ENCODE measurements at places on chromosomes 4 and X.

DNA sequence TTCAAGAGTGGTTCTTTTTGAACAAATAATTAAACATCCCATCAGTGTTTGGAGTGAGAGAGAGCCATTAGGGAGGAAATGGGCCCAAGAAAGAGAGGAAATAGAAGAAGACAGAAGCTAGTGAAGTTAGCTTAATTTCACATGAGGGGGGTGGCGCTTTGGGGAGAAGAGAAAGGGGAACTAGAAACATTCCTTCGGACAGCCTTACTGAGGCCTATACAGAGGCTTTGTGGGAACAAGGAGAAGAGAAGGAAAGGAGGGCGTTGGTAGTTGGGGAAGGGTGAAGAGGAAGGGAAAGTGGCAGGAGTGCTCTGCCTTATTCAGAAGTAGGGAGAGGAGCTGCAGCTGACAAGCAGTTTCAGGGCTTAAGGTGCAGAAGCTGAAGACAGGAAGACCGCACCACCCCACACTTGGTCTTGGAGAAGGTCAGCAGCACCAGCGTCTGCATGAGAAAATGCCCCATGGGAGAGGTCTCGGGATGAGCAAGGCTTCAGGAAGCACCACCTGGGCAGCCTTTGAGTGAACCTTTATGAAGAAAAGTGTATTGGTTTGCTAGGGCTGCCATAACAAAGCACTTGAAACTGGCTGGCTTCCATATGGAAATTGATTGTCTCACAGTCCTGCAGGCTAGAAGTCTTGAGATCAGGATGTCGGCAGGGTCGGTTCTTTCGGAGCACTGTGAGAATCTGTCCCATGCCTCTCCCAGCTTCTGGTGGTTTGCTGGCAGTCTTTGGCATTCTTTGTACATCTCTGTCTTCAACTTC, 85.1 kb downstream of the KIT start:
- no peak for DNase-seq

GRCh38 chr4:137705171-137705783, 173.0 kb upstream of the PCDH18 start:
- DNase-seq = no peak

GRCh38 chrX:132257116-132257515, 37.9 kb upstream of the RAP2C start:
- no peak for DNase-seq

GRCh38 chr4:101846550-101846949, 56.0 kb downstream of the BANK1 start:
- DNase-seq = no peak

DNA sequence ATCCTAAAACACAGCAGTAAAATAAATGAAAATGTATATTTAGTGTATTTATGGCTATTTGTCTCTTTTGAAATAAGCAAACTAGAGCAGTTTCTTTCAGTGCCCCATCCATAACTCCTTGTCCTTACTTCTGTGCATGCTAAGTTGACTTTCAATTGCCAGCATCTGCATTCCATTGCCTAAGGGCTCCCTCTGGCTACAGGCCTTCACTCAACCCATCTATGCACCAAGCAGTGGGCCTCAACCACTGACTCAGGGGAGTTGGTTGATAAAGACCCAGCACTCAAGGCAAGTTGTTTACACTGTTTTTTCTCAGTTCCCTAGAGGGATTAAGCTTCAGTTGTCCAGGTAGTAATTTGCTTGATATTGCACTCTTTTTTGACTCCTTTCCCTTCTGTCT, 265.7 kb downstream of the IQCM start:
- DNase-seq = no peak

GRCh38 chrX:13473442-13474163, 95.8 kb upstream of the EGFL6 start:
- peak; percentile 18 for DNase-seq

DNA sequence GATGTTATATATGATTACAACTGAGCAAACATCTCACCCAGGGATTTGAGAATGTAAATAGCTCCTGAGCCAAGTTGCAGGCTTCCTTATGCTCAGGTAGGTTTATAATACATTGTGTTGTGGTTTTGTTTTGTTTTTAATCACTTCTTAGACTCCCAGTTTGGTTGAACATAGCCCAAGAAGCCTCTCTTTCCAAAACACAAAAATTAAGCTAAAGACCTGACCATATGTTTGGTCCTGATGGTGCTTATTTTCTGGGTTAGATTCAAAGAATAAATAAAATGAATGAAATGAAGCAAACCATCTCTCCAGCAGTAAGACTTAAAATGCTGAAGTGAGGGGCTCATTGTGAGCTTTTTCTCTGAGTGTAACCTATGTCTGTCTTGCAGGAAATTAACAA, 93.5 kb downstream of the GRXCR1 start:
- DNase-seq = no peak

- DNase-seq = no peak
Observed at GRCh38 chr4:140185412-140186081, 31.6 kb upstream of the MAML3 start.

DNA sequence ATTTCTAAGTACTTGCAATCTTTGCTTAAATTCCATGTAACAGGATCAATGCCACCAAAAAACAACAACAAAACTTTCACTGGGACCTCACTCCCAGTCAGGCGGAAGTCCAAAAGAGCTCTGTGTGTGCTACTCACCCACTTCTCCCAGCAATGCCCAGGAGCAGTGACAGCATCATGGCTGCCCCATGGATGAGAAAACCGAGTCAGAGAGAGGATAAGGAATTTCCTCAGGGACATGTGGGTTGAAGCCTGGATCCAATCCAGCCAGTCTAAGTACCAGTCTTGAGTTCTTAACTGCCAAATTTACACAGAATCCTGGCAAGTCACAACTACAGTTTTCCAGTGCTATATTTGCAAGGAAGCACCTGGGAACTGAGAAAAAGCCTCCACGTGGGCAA, 64.5 kb downstream of the STX18 start:
- no peak for DNase-seq

DNA sequence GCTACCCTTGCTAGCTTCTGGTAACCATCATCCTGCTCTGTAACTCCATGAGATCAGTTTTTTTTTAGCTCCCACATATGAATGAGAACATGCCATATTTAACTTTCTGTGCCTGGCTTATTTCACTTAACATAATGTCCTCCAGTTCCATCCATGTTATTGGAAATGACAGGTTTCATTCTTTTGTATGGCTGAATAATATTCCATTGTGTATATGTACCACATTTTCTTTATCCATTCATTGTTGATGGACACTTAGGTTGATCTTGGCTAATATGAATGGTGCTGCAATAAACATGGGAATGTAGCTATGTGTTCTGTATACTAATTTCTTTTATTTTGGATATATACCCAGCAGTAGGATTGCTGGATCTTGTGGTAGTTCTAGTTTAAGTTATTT, 204.7 kb downstream of the BMPR1B start:
- DNase-seq = no peak

- DNase-seq = no peak
Observed at GRCh38 chr4:154838155-154838554, 57.1 kb downstream of the RBM46 start.

GRCh38 chrX:44280116-44280515, 63.4 kb downstream of the EFHC2 start:
- no peak for DNase-seq

GRCh38 chr4:34112573-34112972, 2131.7 kb downstream of the ARAP2 start:
- DNase-seq = no peak

DNA sequence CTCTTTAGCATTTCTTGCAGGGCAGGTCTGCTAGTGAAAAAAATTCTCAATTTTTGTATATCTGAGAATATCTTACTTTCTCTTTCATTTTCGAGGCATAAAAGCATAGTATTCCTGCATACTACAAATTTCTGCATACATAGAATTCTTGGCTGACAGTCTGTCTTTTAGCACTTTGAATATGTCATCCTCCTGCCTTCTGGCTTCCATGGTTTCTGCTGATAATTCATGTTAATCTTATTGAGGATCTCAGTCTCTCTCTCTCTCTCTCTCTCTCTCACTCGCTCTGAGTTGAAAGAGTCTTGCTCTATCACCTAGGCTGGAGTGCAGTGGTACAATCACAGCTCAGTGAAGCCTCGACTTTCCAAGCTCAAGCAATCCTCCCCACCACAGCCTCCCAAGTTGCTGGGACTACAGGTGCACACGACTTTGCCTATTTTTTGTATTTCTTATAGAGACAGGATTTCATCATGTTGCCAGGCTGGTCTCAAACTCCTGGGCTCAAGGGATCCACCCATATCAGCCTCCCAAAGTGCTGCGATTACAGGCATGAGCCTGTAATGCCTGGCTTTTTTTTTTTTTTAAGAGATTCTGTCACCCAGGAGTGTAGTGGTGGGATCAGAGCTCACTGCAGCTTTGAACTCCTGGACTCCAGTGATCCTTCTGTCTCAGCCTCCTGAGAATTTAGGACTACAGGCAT, 161.3 kb downstream of the FNIP2 start:
- peak; percentile 6 for DNase-seq

- no peak for DNase-seq
Observed at GRCh38 chrX:72381439-72382201, 75.9 kb upstream of the CITED1 start.

DNA sequence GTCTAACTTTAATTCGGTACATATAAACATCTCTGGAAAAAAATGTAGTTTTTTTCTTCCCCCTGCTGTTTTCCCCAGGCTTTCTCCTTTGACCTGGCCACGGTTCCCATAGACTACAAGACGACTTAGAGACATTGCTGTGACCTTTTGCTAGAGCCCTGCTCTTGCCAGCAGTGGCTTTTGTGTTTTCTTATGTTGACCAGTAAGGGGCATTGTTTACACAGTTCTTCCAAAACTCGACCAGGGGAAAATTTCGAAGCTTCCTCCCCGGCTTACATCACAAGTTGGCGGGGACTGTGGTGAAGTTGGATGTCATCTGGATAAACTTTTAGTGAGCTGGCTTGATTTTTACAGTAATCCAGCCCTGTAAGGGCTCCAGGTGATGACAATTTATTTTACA, 9.3 kb downstream of the CCDC160 start:
- DNase-seq = no peak

DNA sequence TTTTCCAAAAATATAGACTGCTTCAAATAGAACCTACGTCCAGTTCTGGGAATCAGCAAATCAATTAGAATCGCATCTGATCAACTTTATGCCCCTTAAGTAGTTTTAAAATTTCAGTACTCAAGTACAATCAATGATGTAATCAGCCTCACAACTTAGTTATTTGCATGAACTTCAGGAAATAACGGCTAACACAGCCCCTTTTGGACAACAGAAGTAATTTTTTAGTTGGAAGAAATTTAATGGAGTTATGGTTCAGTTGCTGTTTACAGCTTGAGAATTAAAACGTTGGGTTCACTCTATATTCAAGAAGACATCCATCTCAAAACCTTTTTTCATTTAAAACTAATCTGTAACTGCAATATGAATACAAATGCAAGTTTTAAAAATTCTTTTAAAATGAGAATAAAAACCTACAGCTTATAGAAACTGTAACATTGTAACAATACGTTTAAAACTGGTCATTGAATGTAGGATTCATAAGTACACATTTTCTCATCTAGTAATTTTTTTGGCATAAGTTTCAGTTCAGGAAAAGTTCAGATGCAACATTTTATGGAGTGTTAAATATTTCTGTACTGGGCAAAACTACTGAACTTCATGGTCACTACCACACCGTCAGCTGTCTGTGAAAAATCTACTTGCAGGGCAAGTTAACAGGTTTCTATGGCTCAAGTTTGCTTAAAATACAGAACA, 956 bp downstream of the TAPT1 start:
- peak; percentile 33 for DNase-seq

- DNase-seq = no peak
Observed at GRCh38 chr4:32789026-32789608, 2068.9 kb downstream of the PCDH7 start.

DNA sequence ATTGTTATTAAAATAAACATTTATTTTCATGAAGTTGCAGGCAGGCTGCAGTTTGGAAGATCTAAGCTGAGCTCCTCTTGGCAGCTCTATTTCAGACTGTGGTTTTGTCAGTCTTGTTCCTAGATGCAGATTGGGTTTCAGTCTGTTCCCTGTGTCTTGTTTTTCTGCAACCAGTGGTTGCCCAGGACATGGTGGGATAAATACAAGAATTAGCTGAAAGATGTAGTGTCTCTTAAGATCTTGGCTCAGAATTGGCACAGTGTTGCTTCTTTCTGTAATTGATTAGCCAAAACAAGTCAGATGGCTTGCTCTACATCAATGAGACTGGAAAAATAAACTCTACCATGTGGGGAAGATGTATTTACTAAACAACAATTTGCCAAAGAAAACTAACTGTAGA, 283.0 kb upstream of the BOD1L1 start:
- DNase-seq = no peak

GRCh38 chrX:71949844-71950445, 39.3 kb downstream of the NHSL2 start:
- DNase-seq = no peak

DNA sequence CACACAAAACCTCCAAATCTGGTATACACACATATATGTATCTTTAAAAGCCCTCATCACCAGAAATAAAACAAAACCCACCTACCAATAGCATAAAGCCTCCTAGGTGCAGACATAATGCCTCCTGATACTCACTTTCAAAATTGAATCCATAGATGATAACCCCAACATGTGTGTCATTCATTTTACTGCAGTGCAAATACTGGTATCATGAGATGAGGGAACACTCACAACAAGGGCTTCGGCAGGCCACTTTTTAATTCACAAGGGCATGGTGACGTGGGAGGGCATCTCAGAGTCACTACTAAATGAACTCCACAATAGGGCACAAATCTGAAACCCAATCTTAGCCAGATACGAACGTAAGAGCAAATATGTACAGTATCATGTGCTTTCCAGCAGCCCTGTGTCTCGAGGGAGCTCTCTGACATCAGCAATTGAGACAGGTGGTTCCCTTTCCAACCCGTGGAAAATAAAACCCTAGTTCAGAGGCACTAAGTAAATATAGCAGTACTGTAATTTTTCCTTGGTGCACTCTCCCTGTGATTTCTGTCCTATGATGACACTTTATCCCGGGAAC, 14.1 kb upstream of the PPARGC1A start:
- no peak for DNase-seq

DNA sequence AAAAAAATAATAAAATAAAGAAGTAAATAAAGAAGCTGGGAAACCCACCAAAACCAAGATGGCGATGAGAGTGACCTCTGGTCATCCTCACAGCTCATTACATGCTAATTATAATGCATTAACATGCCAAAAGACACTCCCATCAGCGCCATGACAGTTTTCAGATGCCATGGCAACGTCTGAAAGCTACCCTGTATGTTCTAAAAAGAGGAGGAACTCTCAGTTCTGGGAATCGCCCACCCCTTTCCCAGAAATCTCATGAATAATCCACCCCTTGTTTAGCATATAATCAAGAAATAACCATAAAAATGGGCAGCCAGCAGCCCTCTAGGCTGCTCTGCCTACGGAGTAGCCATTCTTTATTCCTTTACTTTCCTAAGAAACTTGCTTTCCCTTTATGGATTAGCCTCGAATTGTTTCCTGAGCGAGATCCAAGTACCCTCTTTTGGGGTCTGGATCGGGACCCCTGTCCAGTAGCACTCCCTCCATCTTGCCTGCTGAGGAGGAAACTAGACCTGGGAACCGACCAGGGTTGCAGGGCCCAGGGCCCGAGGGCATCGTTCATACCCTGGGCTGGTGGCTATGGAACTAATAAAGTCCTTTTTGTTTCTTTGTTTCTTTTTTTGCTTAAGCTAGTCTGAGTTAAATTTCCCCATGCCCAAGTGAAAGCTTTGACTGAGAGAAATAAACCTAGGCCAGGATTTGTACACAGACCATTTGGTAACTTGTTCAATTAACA, 30.9 kb downstream of the HTT-AS start:
- DNase-seq = no peak

Data from CD4-positive, alpha-beta T cell treated with Interleukin-21 for 1 hour (primary cell).